Foreskin keratinocyte (primary cell): ENCODE measurements at places on chromosomes 5 and 9. TPM values are rescaled to one million over a fixed set of nuclear protein-coding genes. Genes with fewer than 3 reads are reported as not detected.

Gene NR5A1
- total RNA-seq = not detected in 2 replicates

Gene PCDHGA8
- 0.07 and 0.10 TPM in 2 replicates for total RNA-seq

Gene ASPN
- total RNA-seq = not detected in 2 replicates

Gene KIF24
- total RNA-seq = 6.0 and 6.7 TPM in 2 replicates

Gene LRRTM2
- total RNA-seq = not detected in 2 replicates

Gene PCDHB3
- total RNA-seq = 0.03 and 0.04 TPM in 2 replicates

Gene CKMT2
- not detected in 2 replicates for total RNA-seq

Gene TAF1L
- total RNA-seq = not detected in 2 replicates

Gene MPDZ
- total RNA-seq = 14.3 and 15.5 TPM in 2 replicates

Gene CERCAM
- 39.7 and 46.4 TPM in 2 replicates for total RNA-seq

Gene CETN3
- 32.6 and 38.7 TPM in 2 replicates for total RNA-seq
